ENCODE measurements at places on chromosomes 1 and 21.

DNA sequence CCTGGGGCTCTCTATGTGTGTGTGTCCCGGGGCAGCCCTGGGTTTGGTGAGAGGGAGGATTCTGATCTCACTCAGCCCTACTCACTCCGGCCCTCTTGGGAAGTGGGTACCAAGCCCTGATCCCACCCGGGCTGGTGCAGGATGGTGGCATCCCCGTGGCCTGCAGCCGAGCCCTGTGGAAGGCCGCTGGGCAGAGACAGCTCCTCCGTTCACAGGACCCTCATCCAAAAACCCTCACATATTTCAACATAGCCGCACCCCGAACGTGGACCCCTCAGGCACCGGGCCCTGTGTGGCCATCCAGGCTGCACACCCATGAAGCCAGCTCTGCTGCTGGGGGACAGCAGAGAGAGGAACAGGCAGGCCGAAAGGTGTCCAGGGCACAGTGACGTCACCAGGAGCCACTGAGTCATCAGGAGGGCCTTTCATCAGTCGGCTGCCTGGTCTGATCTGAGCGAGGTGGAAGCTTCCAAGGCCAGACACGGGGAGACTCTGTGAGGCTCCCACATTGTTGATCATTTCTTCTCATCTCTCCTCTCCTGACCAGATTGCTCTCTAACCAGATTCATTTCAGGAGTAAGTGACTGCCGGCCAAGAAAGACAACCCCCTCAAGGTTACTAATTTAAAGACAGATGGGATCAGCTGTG lies 16.2 kb upstream of the GPR157 start:
- DNase-seq = no peak

GRCh38 chr1:36008546-36009197 lies 75.2 kb upstream of the TEKT2 start:
- peak; percentile 88 for DNase-seq

DNA sequence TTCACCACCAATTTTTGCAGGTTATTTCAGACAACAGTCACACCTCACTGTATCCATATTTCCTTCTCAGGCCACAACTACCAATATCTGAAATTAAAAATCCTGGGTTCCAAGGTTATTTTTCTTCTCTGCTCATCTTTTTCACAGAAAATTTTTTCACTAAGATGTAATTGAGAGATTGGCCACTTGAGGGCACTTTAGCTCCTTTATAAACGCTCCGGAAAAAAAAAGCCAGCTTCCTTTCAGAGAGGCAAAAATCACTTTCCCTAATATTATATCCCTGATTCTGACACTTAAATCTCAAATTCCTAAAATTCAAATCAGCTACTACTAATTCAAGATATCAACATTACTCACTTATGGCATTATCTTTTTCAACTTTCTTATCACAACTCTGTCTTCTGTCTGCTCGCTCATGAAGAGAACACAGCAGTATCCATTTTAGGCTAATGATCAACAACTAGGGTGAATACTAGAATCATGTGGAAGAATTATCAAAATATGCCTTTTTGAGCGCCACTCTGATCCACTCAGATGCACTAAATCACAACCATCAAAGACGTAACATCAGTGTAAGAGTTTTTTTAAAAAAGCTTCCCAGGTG lies 101.4 kb upstream of the RGS1 start:
- no peak for DNase-seq

- DNase-seq = no peak
Observed at GRCh38 chr21:44431300-44431699, 24.0 kb upstream of the LRRC3 start.

DNA sequence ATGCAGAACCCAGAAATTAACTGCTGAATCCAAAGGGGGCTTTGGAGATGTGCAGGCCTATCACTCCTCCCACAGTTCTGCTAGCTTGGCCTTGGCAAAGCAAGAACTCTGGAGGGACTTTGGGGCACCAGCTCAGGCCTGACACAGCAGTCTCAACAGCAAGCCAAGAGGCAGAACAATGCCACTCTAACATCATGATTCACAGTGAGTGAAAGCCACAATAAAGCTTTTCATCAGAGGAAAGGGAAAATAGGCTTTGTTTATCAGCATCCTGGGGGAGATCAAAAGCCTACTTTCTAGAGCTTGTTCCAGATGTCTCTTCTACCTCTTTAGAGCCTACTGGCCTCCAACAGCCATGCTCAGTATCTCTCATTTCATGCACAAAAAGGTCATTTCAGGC lies 283.4 kb downstream of the KCNH1 start:
- DNase-seq = no peak

- no peak for DNase-seq
Observed at GRCh38 chr1:45304311-45305081, 22.2 kb upstream of the HPDL start.
